ENCODE measurements at places on chromosomes 4 and X. TPM values are rescaled to one million over a fixed set of nuclear protein-coding genes. Genes with fewer than 3 reads are reported as not detected.

DNA sequence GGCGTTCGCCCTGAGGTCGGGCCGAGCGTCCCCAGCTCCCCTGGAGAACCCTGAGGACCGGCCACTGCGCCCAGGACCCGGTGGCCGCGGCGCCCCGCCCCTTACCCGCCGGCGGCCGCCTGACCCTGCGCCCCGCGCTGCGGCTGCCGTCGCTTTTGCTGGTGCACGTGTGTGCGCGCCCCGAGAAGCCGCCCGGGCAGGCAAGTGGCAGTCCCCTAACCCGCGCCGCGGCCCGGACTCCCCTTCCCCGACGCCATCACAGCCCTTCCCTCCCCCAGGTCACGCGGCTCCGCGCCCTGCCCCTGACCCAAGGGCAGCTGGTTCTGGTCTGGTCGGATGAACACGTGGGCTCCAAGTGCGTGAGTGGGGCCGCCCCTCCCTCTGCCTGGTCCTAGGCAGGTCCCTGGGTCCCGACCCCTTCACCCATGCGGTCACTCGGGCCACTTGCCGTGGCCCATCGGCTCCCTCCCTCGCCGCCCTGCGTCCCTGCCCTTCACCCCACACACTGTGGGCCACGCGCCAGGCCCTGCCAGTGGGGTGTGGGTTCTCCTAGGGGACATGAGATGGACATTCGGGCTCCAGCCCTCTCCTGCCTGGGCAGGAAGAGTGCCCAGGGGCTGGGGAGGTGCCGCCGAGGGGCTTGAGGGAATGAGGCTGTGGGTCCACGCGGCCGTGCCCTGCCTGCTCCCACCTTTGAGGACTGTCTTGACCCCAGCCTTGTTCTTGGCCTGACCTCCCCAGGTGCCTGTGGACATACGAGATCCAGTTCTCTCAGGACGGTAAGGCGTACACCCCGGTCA is 8.0 kb upstream of the FGFRL1 start:
- no peak for DNase-seq

GRCh38 chr4:169724260-169724659 is 33.5 kb downstream of the HPF1 start:
- DNase-seq = no peak

PDGFRA gene
- total RNA-seq = 64.0 TPM

DNA sequence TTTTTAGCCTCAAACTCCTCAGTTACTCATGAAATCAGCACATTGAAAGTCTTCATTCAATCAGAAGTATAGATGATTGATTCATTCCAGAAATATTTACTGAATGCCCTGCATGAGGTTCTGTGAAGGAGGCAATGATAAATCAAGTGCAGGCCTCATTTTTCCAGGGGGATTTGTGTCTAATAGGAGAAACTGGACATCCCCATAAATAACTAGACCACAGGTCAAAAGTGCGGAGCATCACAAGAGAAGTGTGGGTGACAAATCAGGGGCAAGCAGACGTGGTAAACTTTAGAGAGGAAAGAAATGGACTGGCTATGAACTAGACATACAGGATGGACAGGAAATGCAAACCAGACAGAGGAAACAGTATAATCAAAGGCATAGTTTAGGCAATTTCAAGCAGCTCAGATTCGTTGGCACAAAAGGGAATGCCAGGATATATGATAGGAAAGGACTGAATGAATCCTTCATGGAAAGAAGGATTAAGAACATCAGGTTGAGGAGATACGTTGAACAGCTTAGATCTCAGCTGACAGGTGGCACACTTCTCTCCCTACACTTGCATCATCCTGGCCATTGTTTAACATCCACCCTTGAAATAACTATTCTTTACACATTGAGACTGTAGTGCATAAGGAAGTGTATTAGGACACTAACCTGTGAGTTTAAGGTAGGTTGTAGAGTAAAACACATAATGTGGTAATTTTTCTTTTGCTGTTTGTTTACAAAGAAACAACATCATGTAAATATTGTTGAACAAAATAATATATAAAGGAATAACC is 69.6 kb upstream of the RASGEF1B start:
- DNase-seq = no peak

SPATA4 gene
- total RNA-seq = 0.82 TPM

GRCh38 chr4:18957716-18958115 is 936.2 kb upstream of the LCORL start:
- DNase-seq = no peak

ANKRD50 gene
- 84.8 TPM for total RNA-seq

DNA sequence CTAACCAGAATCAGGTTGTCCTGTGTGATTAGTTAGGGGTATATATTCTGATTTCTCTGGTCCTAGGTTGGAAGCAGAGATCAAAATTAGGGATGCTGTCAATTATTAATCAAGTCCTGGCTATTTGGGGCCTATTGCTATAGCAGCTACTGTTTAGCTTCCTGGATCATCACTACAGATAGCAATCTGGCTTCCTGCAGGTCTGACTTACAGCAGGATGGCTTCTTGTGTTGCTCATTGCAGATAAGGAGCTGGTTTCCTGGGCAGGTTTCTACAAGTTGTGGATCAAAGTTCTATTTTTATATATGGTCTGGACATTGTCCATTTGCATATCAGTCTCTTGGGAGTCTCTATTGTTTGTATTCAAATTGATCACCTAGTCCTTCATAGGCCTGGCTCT is 57.7 kb upstream of the C4orf54 start:
- DNase-seq = no peak

DNA sequence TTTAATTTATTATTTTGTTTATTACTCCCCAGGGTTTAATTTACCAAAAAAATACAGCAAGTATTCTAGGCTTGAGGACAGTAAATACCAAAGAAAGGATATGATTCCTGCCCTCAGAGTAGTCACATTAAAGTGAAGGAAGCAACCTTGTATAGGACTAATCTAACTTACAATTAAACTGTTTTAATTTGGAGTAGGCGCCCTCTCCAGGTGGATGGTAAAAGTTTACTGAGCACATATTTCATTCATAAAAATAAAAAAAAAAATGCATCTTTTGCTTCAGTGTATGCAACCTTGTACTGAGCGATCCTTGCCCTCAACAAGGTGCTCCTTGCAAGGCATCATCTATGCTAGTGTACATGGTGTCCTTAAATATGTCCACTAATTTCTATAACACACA is 72.0 kb upstream of the MAGEB16 start:
- DNase-seq = no peak

DNA sequence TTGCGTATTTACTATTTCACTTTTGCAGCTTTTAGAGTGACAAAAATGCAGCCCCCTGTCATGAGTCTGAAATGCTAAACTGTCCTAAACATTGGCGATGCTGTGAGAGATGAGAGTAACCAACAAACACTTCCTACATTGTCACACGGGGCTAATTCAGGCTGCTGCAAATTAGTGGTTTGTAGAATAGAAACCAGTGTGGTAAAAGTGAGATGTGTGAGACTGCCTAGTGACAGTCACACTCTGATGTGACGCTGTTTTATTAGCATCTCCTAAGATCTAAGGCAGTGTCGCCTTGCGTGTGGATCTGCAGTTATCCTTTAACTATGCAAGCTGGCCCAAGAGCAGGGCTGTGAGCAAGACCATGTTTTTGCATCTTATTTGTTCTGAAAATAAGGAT is 800.2 kb upstream of the TENM3 start:
- no peak for DNase-seq

DNA sequence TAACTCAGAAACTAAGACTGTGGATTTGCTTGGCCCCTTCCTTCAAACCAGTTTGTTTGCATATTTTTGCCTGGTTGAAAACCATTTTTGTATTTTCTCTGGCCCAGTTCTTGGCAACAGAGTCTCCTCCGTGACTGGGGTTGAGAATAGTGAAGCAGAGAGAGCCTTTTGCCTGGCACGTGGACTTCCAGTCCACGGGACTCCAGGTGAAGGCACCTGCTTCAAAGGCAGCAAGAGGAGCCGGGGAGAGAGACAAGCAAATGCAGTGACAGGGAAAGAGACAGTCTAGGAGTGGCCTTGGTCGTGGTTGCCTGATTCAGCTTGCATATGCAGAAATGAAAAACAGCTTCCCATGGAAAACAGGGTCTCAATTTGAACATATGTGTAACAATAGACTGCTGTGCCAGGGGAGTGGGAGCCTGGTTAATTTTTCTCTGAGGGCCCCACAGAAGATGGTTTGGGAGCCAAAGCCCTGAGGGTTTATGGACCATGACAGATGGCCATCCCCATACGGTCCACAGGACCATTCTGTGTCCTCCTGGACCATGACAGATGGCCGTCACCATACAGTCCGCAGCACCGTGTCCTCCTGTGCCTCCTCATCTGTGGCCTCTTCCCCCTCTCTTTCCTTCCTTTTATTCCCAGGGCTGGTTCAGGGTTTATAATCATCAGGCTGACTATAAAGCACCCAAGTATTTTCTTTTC is 272.2 kb upstream of the RASGEF1B start:
- no peak for DNase-seq

NUDT10 gene
- total RNA-seq = 49.3 TPM

EGF gene
- total RNA-seq = under 0.01 TPM

KCTD8 gene
- total RNA-seq = 2.4 TPM

- DNase-seq = no peak
These were observed 5.3 kb downstream of the MBNL3 start for GRCh38 chrX:132483488-132483887.

DNA sequence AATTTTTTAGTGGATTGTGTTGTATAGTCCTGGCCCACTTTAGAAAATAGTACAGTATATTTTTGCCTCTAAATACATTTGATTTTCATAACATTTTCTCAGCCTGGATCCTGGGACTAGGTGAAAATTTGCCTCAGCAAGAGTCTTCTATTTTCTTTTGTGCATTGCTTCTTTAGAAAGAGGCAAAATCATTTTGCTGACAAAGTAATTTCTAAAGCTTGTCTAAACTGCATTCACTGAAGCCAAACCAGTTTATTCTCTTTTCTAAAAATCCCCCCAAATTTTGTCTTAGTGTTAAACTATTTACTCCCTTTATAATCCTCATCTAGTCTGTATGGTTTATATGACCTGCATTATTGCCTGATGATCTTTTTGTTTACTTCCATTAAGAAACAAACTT is 326.3 kb downstream of the C4orf33 start:
- DNase-seq = no peak

- DNase-seq = no peak
These were observed 155.6 kb downstream of the BMPR1B start for GRCh38 chr4:94913316-94913715.

GRCh38 chrX:112851806-112852205 is 11.2 kb upstream of the AMOT start:
- DNase-seq = peak; percentile 13

CXorf51B gene
- not detected for total RNA-seq

DNA sequence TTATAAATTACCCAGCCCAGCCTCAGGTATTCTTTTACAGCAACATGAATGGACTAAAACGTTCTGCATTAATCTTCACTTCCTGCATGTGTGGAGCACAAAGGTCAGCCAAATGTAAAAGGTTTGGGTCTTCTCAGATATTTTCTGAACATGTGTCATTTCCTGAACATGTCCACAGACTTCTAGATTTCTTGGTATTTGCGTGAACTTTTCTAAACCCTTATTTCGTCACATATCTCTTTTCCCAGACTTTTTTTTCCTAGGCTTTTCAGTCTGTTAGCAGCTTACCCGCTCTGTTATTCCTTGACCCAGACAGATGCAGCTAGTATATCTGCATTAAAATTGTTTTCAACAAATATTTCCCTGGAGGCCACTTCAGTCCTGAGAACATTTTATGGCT is 57.3 kb upstream of the USP51 start:
- DNase-seq = no peak

MXRA5 gene
- total RNA-seq = 0.82 TPM

- DNase-seq = no peak
These were observed 70.2 kb upstream of the BRWD3 start for GRCh38 chrX:80879916-80880315.

PGRMC2 gene
- total RNA-seq = 28.1 TPM

PRKG2 gene
- total RNA-seq = 13.0 TPM

- DNase-seq = no peak
These were observed 38.8 kb downstream of the MSN start for GRCh38 chrX:65706041-65706828.

DNA sequence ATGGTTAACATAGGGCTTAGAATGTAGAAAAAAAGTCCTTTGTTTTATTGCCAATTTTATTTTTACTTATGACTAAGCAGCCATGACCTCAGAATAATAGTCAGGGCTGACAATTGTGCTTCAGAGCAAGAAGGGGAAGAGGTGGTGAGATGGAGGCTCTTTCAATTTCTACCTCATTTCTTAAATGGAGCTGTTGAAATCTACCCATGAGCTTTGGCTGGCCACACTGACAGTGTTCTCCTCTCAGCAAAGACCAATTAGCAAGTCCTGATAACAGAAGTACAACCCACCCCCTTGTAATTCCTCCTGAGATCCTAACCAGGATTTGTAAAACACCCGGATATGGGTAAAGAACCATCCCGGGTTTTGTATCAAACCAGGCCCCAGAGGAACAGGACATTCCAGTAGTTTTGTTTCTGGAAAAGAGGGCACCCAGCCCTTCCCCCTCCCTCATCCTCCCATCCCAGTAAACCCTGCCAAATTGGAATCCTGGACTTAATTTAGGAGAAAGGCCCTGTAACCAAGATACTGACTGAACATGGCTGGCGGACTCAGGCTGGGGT is at the start of gene HEPH:
Gene HEPH, plus strand, starts transcription at position 399 of the 563 bp plus-strand sequence. CDS start 6,324 bp downstream, outside the sequence.
- no peak for DNase-seq

PPARGC1A gene
- total RNA-seq = 4.5 TPM

DNA sequence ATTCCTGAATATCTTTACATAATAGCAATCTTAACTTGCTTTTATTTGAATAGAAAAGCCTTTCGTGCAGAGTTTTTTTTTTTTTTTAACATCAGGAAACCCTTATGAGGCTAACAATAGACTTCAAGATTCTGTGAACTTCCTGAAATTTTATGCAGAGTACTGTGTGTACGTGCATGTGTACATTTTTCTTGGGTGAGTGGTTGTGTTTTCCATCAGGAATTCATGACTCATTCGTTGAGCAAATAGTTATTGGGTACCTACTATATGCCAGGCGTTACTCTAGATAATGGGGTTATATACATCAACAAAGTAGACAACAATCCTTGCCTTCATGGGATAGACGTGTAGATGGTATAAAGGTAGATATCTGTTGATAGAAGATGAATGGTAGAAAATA is 59.1 kb downstream of the MRPL1 start:
- DNase-seq = no peak

PLP1 gene
- 11.8 TPM for total RNA-seq

DNA sequence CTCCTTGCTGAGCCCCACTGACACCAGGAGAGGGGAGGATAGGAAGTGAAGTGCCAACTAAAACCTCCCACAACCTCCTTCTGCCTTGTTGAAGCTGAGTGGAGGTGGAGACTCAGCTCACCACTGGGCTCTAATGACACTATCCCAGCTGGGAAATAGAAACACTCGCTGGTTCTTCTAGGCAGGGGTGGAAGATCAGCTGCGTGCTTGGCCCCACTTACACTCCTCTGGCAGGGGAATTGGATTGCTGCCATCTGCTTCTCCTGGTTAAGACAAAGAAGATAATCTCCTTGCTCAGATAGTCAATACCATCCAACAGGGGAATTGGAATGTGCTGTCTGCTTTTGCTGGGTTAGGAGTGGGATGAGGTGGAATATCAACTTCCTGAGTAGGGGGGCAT is 392.5 kb downstream of the ZNF674 start:
- no peak for DNase-seq
